Myometrial cell (primary cell): ENCODE measurements at places on chromosomes 6 and 20. TPM values are rescaled to one million over a fixed set of nuclear protein-coding genes. Genes with fewer than 3 reads are reported as not detected.

The EZR gene
- total RNA-seq: 95.7 and 116 TPM in 2 replicates

The DDRGK1 gene
- 58.3 and 64.3 TPM in 2 replicates for total RNA-seq

The BPIFB1 gene
- total RNA-seq: not detected in 2 replicates

The CRNKL1 gene
- 14.7 and 18.1 TPM in 2 replicates for total RNA-seq

The SIM1 gene
- not detected in 2 replicates for total RNA-seq

The TRIM10 gene
- not detected in 2 replicates for total RNA-seq

The TPMT gene
- total RNA-seq: 40.4 and 49.6 TPM in 2 replicates

The GLP1R gene
- not detected in 2 replicates for total RNA-seq

The TAB2 gene
- total RNA-seq: 15.9 and 22.3 TPM in 2 replicates

The BNIP5 gene
- total RNA-seq: not detected in 2 replicates

The DEFB112 gene
- total RNA-seq: not detected in 2 replicates
